NCI-H1417 (cell line): ENCODE measurements at places on chromosomes 4 and X.

GRCh38 chrX:134990475-134990800 is 353 bp upstream of the SMIM10 start:
- no peak for DNase-seq

DNA sequence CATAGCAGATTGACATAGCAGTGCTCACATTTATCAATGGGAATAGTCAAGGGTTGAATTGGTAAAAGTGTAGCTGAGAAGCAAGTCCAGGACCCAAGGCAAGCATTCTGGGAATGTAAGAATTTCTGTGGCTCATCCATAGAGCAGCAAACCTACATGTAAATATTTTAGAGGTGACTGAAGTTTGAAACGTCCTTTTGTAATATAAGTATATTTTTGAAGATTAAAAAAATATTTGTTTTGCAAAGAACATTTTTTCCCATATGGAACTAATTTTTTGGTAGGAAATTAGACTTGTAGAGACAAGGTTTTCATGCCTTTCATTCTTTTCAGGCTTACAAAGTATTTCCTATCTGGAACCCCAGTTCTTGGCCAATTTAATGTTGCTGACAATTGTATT is 104.0 kb downstream of the TEX13A start:
- DNase-seq = no peak

DNA sequence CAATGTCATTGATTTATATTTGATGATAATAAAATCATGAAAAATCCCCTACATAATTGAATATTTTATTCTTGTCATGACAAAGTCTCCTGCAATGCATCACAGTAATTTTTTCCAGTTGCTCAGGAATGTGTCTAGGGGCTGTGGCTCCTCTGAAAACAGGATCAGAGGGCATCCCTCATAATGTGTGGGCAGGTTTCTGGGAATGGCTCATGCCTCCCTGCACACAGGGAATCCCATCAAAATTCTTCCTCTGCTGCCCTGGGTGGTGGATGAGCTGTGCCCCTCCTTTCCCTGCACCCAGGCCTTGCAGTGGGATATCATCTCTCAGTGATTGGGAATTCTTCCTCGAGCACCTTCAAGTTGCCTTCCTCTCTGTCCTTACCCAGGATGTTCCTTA is 20.4 kb upstream of the PUDP start:
- no peak for DNase-seq

GRCh38 chr4:182766857-182767250 is 150.3 kb downstream of the DCTD start:
- DNase-seq = no peak

GRCh38 chrX:2351999-2352995 is 148.5 kb downstream of the DHRSX start:
- no peak for DNase-seq

- DNase-seq = peak; percentile 83
Observed at GRCh38 chrX:39335513-39336235, 534.4 kb downstream of the MID1IP1 start.

- no peak for DNase-seq
Observed at GRCh38 chr4:3389233-3390215, 52.2 kb upstream of the HGFAC start.

- no peak for DNase-seq
Observed at GRCh38 chrX:31070057-31070468, 1.8 kb downstream of the FTHL17 start.

- no peak for DNase-seq
Observed at GRCh38 chr4:88771883-88772450, 74.3 kb upstream of the NAP1L5 start.

GRCh38 chrX:132843363-132843762 is 115.1 kb downstream of the HS6ST2 start:
- no peak for DNase-seq

- no peak for DNase-seq
Observed at GRCh38 chrX:40637687-40638086, 9.7 kb downstream of the CXorf38 start.

- DNase-seq = peak; percentile 37
Observed at GRCh38 chr4:15882675-15883086, 55.9 kb downstream of the FGFBP1 start.

- DNase-seq = no peak
Observed at GRCh38 chr4:11408233-11408967, 20.3 kb downstream of the HS3ST1 start.

DNA sequence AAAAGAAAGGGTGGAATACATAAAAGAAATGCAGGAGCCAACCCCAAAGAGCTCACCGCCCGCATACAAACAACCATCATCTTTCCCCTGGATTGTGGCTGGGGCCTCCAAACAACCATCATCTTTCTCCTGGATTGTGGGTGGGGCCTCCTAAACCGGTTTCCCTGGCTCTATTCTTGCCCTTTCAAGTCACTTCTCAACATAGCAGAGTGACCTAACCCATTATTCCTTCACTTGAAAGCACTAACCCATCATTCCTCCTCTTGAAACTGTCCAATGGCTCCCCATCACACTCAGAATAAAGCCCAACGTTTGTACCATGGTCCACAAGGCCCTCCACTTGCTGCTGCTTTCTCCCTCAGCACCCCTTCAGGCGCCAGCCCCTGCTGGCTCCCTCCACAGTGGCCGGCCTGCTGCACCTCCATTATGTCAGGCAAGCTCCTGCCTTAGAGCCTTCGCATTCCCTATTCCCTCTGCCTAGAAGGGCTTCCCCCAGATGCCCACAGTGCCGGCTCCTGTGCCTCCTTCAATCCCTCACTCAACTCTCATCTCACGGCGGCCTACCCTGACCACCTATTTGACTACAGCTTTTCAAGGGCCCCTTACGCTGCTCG is 24.1 kb downstream of the SMIM43 start:
- no peak for DNase-seq

GRCh38 chr4:17468619-17469221 is 43.2 kb downstream of the QDPR start:
- DNase-seq = no peak

GRCh38 chr4:115171220-115171619 is 57.8 kb upstream of the NDST4 start:
- DNase-seq = no peak

DNA sequence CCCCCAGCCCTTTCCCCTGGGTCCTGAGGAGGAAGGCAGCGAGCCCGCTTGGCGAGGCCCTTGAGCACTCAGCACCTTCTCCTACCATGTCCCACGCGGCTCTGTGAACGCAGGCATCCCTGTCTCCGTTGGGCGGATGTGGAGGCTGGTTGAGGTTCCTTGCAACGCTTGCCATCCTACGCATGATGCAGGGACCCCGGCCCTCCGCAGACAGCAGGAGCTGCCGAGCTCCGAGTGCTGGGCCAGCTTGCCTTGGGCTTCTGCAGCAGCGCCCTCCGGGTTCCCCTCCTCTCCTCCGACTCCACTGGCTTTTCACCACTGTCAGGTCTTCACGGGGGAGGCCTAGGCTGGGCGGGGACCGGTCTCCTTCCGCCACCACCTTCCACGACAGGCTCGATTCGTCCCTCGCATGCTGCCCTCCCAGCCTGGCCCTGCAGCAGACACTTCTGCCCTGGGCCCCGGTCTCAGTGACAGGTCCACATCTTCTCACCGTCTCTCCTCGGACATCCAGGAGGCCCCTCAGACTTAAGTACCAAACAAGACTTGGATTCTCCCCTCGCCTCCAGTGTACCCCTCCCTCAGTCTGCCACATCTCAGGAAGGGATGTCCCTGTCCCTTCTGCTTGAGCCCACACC is 67.6 kb upstream of the HGFAC start:
- no peak for DNase-seq
